ENCODE measurements at places on chromosomes 6 and 20.

GRCh38 chr20:1934721-1935573 lies 39.7 kb downstream of the SIRPA start:
- DNase-seq = no peak

GRCh38 chr20:52240802-52241201 lies 49.2 kb upstream of the ZFP64 start:
- no peak for DNase-seq

DNA sequence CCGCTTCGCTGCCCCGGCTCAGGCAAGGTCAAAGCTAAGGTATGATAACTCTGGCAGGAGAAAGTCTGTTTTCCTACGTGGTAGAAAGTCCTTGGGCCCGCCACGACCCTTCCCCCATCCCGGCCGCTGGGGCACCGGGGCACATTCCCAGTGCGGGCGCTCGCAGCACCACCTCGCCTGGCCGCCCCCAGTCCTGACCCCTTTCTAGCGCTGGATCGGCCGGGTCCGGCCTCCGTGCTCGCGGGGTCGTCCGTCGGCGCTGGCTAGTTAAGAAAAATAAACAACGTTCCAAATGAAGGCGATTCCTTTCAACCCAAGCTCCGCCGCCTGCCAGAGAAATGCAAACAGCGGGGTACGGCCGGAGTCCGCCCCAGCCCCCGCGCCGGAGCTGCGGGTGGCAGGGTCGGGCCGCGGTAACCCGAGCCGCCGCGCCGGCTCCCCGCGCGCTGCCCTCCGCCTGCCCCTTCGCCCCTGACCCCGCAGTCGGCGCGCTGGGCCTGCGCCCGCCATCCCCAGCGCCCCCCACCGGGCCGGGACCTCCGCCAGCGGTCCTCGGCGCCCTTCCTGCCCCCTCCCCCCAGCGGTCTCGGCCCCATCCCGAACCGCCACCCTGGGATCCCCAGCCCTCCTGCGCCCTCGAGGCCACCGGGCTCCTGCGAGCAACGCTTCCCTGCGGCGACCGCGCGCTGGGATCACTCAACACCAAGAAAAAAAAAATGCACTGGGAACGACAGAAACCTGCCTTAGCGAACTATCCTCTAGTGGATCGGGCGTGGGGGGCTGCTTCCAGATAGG lies 37.6 kb downstream of the NCR2 start:
- peak; percentile 60 for DNase-seq

- DNase-seq = no peak
Measured at GRCh38 chr6:149905911-149906371, 8.0 kb upstream of the RAET1E start.

GRCh38 chr6:146583966-146584365 lies 14.8 kb upstream of the ADGB start:
- DNase-seq = no peak

DNA sequence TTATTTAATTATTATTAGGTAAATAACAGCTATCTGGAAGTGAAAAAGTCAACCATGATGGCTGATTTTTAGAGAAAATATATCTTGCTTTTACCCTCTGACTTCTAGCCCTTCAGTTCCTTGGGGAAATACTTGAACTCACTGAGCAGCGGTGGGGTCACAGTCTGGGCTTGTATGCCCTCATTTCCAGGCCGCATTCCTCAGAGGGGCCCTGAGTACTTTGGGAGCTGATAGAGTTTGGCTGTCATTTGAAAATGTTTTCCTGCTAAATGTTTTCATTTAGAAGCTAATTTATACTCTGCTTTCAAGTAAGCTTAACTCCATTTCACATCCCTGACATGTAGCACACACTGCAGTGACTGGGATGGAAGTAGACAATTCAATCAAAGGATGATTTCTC lies 1028.5 kb downstream of the KIF16B start:
- no peak for DNase-seq

DNA sequence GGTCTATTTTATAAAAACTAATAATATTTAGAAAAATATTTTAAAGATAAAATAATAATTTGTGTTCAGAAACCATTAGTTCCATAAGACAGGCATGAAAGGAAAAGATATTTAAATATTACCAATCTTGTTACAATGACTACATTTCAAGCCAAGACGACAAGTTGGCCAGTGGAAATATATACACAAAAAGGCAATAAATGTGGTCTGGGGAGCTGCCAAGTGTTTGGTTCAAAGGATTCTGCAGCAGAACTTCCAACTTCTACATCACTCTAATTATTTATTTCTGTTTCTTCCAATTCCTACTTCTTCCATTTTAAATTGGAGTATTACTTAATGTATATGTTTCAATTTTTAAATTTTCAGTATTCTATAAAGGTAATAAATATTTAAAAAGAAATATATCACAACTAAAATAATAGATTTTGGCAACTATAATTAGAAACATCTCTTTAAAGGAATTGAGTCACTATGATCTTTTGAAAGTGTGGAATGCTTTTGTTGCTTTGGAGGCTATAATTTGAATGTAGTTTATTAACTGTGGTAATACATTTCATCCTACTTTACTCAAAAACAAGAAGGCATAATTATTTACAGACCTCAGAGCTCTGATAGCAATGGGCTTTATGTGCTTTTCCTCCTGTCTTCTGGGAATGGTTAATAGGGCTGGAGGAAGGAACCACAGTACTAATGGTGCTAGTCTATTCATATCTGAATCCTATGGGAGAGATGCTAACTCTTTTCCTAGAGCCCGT lies 129.7 kb upstream of the FAM184A start:
- DNase-seq = no peak

GRCh38 chr6:39338397-39338796 lies 15.9 kb upstream of the KCNK16 start:
- DNase-seq = no peak

DNA sequence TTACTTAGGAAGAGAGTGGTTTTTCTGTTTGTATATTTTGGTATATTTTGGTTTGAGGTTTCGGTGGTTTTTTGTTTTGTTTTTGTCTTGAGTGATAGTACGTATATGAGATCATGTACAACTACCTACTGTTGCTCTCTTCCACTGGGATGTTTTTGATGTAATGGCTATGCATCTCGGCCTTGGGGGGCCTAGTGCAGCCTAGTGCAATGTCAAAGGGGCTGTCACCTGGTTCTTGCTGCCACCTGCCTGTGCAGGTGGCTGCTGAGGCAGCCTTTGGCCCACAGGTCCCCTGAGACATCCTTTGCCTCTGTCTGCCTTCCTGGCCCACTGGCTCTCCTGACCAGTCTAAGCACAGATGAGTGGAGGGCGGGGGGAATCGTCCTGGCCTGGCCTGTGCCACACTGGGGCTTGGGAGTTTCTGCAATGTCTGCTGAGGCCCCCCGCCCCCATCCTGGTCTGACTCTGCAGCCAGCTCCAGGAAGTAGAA lies 546.6 kb downstream of the CD83 start:
- peak; percentile 75 for DNase-seq

- DNase-seq = no peak
Measured at GRCh38 chr6:161434921-161435747, 161.3 kb upstream of the AGPAT4 start.

DNA sequence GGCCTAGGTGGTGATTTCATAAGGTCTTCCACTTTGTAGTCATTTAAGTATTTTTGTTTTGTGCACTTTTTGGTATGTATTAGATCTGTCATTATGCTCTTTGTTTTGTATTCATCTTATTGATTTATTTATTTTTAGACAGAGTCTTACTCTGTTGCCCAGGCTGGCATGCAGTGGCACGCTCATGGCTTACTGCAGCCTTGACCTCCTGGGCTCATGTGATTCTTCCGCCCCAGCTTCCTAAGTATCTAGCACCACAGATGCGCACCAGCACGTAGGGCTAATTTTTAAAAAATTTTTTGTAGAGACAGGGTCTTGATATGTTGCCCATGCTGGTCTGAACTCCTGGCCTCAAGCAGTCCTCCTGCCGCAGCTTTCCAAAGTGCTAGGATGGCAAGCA lies 30.6 kb downstream of the TPX2 start:
- DNase-seq = no peak

DNA sequence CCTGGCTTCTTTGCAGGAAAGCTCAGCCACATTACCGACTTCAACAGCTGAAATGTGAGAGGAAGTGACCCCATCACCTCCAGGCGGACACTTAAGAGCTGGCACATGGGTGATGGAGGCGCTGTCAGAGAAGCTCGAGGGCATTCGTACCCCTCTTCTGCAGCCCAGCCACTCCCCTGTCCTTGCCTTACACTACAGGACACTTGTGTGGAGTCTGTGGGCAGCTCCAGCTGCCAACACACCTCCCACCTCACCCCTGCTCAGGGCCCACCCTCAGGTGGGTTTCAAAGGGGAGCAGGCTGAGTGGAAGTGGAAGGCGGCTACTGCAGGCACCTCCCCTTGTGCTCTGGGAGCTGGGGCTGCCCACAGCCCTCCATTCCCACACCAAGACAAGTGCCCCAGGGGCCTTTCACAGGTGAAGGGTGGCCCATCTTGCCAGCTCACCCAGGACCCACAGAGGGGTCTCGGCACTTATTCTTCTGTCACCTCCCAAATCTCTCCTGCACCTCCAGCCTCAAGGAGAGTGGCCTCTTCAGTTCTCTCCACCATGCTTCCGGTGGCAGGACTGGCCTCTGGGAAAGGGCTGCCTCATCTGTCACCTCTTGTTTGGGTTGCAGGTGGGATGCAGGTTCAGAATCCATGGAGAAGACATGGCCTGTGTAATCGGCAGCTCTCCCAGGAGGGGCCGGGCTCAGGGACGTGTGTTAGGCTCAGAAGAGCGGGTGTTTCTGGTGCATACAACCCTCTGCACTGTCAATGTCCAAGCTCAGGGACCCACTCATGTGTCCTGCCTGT lies 49.8 kb downstream of the IRF4 start:
- DNase-seq = no peak

DNA sequence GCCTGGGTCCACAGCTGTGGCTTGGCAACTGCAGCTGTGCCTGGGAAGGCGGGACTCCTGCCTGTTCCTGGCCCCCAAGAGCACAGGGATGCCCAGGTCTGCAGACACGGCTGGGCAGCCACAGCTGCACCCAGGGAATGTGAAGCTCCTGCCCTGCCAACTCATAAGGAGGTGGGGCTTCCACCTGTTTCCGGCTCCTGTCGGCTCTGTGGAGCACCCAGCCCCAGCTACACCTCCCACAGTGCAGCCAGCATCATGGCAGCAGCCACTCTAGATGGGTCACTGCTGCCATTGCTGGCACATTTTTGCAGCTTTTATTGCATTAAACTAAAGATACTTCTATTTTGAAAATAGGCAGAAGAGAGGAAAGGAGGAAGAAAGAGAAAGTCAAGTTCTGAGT lies 207.9 kb downstream of the SAMD5 start:
- peak; percentile 28 for DNase-seq

GRCh38 chr20:61252601-61253263 lies 671 bp downstream of the CDH4 start:
- no peak for DNase-seq

- no peak for DNase-seq
Measured at GRCh38 chr6:154996841-154997311, 1.8 kb downstream of the TIAM2 start.

DNA sequence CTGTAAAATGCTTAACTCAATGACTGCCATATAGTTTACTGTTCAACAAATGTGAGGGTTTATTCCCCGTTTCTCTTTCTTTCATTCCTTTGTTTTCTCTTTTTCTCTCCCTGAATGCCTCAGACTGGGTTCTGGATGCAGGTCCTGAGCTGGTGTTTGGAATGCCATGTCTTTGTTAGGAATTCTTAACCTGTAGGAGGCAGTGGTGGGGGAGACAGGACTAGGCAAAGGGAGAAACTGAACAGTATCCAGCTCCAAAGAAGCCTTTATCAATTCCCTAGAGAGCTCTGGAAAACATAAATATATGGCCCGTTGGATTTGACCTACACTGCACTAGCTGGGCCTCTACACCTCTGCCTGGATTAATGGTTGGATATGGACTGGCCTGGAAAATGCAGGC lies 621.2 kb upstream of the SLC35B3 start:
- DNase-seq = no peak
